Endothelial cell of umbilical vein (primary cell): ENCODE measurements at places on chromosomes 4 and X.

- DNase-seq = no peak
Observed at GRCh38 chr4:160265836-160266235, 1163.0 kb downstream of the RAPGEF2 start.

DNA sequence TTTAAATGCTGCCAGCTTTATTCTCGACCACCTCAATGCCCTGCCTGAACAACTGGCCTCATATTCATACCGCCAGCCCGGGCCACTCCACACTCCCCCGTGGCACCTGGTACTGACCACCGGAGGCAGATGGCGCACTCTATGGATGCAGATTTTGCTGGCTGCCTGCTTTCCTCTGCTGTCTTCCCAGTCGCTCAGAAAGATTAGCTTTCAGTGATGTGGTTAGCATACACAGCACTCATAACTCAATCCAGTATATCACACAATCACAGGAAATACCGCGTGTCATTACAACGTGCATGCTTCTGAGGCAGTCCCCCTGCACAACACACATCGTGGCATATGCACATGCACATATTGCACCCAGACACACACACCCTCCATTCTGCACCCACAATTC is 147.2 kb upstream of the BCOR start:
- DNase-seq = peak; percentile 77

- no peak for DNase-seq
Observed at GRCh38 chrX:16039834-16040233, 83.5 kb upstream of the GRPR start.

DNA sequence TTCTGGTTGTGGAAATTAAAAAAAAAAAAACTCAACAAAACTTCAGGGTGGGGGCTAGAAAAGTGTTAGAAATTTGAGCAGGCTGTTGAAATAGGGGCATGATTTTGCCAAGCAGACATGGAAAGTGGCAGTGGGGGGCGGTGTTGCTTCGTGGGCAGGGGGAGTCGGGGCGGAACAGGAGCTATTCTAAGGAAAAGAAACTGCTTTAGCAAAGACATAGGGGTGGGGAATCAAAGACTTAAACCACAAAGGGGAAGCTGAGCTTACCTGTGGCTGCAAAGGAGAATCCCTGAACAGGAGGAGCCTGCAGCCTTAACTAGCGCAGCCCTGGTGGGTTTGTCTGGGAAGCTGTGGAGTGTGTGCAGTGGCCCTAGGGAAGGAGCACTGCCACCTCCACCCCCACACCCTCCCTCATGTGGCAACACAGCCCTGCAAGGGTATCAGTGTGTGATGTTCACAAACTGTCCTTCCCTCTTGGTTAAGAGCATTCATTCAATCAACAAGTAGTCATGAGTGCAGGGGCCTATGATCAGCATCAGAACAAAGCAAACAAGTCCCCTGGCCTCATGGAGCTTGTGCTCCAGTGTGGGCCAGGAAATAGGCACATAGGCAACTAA is 20.5 kb downstream of the SEL1L3 start:
- DNase-seq = no peak

DNA sequence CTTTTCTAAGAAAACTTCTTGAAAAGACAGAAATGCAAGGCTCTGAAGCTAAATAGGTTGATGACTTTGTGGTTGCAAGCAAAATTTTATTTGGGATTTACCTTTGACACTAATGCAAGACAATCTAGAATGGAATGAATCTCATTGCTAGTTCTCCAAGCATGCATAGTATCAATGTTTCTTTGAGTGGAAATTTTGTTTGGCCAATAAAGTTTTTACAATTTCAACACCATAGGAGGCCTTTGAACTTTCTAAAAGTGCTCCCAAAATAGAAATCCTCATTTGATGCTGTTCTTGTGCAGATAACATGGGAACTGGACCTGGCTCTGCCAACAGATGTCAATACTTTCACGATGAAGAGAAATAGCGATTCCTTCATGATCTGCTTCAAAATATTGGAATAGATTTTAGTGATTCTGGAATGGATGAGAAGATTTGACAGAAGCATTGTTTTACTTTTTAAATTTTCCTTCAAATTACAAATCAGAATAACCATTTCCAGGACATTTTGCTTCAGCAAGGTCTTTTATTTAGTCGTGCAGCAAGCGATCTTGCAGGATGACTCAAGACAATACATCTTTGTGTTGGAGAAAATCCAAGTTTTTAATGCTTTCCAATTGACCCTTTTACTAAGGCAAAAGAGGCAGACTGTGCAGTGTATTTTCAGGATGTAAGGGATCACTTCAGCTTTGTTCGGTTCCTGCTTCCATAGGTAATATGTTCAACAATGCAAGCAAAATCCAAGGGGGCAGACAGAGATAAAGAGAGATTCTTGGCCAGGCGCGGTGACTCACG is 51.7 kb upstream of the OTUD4 start:
- DNase-seq = peak; percentile 59

DNA sequence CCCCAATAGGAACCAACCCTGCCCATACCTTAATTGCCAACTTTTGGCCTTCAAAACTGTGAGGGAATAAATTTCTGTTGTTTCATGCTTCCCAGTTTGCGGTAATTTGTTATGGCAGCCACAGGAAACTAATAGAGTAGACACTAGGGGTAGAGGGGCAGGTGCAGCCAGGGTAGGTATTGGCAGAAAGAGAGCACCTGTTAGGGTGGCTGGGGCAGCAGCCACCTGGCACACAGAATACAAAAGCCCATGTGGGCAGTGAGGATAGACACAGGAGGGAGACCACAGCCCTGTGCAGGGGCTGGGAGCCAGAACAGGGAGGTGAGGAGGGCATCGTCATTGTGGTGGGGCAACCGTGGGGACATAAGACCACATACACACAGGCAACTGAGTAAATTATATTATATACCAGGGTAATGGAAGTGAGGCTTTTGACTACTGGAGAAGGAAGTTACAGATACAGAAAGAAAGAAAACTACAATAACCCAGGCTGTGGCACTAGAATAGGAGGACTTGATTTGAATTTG is 28.2 kb downstream of the IRF2 start:
- no peak for DNase-seq

- DNase-seq = no peak
Observed at GRCh38 chr4:41750121-41750625, 1.6 kb upstream of the PHOX2B start.

DNA sequence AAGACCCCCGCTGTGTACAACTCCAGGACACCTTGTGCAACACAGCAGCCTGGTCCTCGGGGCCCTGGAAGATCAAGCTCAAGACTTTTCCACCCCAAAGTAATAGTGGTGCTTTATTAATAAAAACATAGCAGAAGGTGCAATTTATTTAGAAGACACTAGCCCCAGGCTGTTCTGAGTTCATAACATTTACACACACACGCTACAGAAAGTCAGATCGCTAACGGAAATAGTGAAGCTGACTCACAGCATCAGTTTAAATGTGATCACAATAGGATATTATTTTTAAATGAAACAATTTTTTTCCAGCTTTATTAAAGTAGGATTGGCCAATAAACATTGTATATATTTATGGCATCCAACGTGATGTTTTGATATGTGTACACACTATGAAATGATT is 141.0 kb downstream of the STK32B start:
- DNase-seq = no peak

DNA sequence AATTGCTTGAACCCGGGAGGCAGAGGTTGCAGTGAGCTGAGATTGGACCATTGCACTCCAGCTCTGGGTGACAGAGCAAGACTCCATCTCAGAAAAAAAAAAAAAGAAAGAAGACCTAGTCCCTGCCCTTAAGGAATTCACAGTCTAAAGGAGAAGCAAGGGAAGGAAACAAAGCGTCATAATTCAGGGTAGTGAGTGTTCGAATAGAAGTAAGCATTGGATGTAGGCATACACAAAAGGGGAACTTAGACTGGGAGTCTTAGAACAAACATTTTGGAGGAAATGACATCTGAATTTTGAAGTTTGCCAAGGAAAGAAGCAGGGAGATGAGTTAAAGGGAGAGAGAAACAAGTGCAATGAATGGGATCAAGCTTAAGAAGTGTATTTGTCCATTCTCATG is 32.4 kb downstream of the PPM1K start:
- DNase-seq = no peak

GRCh38 chr4:112807083-112807482 is 170.1 kb downstream of the LARP7 start:
- DNase-seq = no peak

GRCh38 chr4:161186012-161186411 is 977.8 kb downstream of the FSTL5 start:
- DNase-seq = no peak

GRCh38 chrX:68894142-68894512 is 65.3 kb downstream of the EFNB1 start:
- peak; percentile 4 for DNase-seq

DNA sequence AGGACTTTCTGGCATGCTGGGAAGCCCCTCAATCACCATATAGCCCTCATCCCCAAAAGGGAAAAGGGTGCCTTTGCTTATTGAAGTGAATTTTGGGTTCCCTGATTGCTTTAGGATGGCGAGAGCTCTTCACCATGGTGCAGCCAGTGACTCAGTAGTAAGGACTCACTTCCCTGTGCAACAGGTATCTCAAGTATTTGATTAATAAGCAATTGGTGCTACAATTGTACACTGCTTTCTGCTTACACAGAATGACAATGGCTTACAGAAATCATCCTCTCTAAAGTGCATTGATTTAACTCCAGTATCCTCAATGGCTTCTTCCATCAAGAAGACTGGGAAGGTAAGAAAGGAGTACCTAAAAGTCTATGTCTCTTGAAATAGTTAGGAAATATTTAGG is 143.7 kb upstream of the SMIM10 start:
- DNase-seq = no peak

- peak; percentile 56 for DNase-seq
Observed at GRCh38 chr4:5785806-5786680, 75.0 kb downstream of the EVC start.

DNA sequence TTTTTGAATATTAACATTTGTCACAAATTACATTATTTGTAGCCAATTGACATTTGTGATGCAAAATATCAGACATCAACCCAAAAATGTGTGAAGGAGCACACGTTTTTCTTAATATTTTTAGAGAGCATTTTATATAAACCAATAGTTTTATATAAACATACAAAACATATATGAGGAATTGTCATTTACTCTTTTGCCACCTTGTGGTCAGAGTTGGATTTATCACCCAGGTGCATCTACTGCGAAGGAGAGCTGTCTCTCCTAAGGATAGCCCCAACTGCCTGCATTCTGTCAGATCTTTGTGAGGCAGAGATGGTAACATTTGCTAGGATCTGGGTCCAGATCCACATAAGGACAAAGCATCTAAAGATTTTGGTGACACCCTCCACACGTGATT is 2.5 kb upstream of the USP27X start:
- DNase-seq = peak; percentile 39

DNA sequence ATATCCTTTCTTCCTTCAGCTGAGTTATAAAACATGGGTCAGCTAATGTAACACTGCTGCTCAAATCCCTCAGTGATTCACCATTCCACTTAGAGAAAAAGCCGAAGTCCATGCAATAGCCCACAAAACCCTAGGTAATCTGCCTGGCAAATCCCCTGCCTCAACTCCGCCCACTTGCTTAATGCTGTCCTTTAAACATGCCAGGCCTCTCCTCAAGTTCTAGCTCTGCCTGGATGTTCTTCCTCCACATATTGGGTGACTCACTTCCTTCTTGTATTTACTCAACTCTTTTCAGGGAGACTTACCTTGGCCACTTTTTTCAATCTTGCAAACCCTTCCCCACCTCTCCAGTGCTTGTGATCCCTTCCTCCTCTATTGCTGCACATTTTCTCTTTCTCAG is 89.8 kb downstream of the EMCN start:
- peak; percentile 40 for DNase-seq

GRCh38 chr4:3487861-3488260 is 24.8 kb downstream of the DOK7 start:
- DNase-seq = no peak

DNA sequence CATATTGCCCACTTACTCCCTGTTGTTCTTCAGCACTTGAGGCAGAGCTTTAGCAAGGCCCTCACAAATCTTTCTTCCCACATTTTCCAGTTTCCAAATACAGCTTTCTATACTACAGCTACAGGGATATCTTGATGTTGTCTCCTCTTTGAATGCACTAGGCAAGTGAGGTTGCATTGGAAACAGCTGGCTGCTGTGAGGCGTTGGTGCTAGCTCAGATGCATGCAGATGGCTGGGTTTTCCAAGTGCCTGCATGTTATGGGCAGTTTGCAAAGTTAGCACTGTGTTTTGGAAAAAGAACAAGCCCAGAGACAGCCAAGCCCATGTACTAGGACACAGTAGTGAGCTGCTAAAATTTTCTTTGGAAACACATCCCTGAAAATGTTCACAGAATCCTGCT is 315.1 kb upstream of the RASGEF1B start:
- no peak for DNase-seq

DNA sequence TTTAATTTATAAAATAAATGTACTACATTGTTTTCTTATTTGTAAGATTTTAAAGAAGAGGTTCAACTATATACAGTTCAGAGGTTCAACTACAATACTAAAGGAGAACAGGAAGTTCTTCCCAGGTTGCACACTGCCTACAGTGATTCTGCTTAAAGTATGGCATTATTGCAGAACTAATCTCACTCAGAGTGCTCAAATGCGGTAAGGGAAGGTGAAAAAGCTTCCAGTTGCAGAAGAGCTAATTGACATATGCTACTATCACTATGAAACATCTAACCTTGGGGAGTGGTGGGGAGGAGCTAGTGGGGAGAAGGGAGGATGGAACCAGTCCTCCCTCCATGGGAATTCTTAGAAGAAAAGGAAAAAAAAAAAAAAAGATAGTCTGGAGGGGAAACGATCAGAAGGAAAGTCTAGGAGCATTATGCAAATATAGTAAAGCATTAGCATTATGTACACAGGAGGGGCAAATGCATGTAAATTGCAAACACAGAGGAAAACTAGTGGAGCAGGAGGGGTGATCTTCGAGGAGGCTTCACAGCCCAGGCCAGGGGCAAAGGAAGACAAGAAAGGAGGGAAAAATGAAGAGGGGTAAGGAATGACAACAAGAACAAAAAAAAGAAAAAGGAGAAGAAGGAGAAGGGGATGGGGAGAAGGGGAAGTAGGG is 32.0 kb upstream of the MMAA start:
- DNase-seq = no peak

- no peak for DNase-seq
Observed at GRCh38 chr4:62661821-62662220, 1461.7 kb downstream of the ADGRL3 start.

DNA sequence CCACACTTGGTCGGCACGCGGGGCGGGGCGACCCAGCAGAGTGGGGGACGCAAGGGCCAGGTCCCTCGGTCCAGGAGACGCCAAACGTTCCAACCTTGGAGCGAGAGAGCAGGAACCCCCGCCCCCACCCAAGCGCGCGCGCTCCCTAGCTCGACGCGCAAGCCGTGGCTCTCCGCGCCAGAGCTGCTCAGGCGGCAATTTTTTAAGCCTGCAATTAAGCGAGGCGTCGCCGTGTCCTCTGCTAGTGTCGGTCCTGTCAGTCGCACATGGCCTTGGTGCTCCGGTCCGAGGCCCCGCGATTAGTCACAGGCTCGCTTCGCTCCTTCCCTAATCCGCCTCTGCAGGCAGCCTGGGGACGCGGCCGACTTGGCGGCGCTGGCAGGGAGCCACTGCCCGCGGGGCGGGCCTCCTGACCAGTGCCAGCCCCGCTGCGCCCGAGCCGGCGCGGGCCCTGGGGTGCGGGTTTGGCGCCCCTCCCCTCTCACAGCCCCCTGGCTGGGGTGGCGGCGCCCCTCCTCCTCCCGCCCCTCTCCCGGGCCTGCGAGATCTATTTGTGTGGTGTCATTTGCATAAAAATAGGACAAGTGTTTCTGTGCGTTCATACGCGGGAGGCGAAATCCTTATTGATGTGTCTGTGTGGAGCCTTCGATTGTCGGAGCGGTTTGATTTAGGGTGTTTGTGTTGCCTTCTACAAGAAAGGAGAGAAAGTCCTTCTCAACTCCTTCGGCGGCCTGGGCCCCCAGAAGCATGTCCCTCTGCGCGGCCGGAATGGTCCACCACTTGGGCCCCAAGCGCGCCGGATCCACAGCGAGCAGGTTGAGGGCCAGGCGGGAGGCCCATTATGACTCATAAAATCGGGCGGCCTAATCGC is 9.8 kb upstream of the BCOR start:
- peak; percentile 40 for DNase-seq
